Progenitor cell of endocrine pancreas (in vitro differentiated cells): ENCODE measurements at places on chromosomes 4 and X. TPM values are rescaled to one million over a fixed set of nuclear protein-coding genes. Genes with fewer than 3 reads are reported as not detected.

GRCh38 chrX:119497185-119497584 is 28.9 kb downstream of the SLC25A5 start:
- DNase-seq, result no peak
- no peaks in the 10 kb centered on the region for H3K4me1 ChIP-seq
- no peak overlapping the region for H3K27ac ChIP-seq
- no peaks in the 10 kb centered on the region for H3K36me3 ChIP-seq

DNA sequence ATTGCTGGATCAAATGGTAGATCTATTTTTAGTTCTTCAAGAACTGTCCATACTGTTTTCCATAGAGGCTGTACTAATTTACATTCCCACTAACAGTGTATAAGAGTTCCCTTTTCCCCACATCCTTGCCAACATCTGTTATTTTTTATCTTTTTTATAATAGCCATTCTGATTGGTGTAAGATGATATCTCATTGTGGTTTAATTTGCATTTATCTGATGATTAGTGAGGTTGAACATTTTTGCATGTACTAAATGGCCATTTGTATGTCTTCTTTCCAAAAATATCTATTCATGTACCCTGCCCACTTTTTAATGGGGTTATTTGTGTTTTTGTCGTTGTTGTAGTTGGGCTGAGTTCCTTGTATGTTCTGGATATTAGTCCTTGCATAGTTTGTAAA is 35.4 kb upstream of the PRKG2 start:
- H3K4me3 ChIP-seq, result no peak overlapping the region
- no peak for DNase-seq
- H3K27me3 ChIP-seq, result no peaks in the 10 kb centered on the region
- H3K4me1 ChIP-seq, result peaks cover 1% of the 10 kb centered on the region
- H3K27ac ChIP-seq, result no peak overlapping the region

- no peak overlapping the region for H3K27ac ChIP-seq
- no peaks in the 10 kb centered on the region for H3K4me1 ChIP-seq
- no peak for DNase-seq
- no peaks in the 10 kb centered on the region for H3K27me3 ChIP-seq
These were observed 165.3 kb upstream of the PPP1R2C start for GRCh38 chrX:42943051-42943974.

GRCh38 chrX:110002300-110003166 is at the start of gene TMEM164:
Gene TMEM164, plus strand, starts transcription at chrX:110003114. Its CDS starts 661 bp downstream, at chrX:110003775.
- H3K27me3 ChIP-seq, result no peaks in the 10 kb centered on the region
- peaks cover 5% of the 10 kb centered on the region for H3K36me3 ChIP-seq
- H3K27ac ChIP-seq, result peak within 1 kb of the TSS; percentile 91
- H3K4me1 ChIP-seq, result peaks cover 35% of the 10 kb centered on the region
- H3K4me3 ChIP-seq, result peak within 1 kb of the TSS; percentile 94

GRCh38 chrX:141701072-141701471 is 2.5 kb upstream of the SPANXD start:
- H3K4me3 ChIP-seq, result no peak overlapping the region
- H3K27me3 ChIP-seq, result no peaks in the 10 kb centered on the region
- no peaks in the 10 kb centered on the region for H3K36me3 ChIP-seq
- DNase-seq, result no peak

Gene RNF212
- 11.2 and 11.6 TPM in 2 replicates for total RNA-seq

GRCh38 chr4:74304095-74304625 is 4.1 kb upstream of the EPGN start:
- H3K27ac ChIP-seq, result no peak overlapping the region
- H3K36me3 ChIP-seq, result no peaks in the 10 kb centered on the region
- H3K4me1 ChIP-seq, result no peaks in the 10 kb centered on the region
- peaks cover 4% of the 10 kb centered on the region for H3K27me3 ChIP-seq
- no peak for DNase-seq

GRCh38 chr4:139902321-139903320 is 237.0 kb downstream of the MGST2 start:
- no peaks in the 10 kb centered on the region for H3K27me3 ChIP-seq
- no peak overlapping the region for H3K4me3 ChIP-seq
- peak overlapping the region; percentile 85 for H3K27ac ChIP-seq
- no peak for DNase-seq
- peaks cover 8% of the 10 kb centered on the region for H3K36me3 ChIP-seq
- peaks cover 34% of the 10 kb centered on the region for H3K4me1 ChIP-seq
